SHP77 (cell line): ENCODE measurements at places on chromosomes 6 and 20.
A peak's percentile ranks its signal among the peaks of the same experiment; 100 is the strongest.

DNA sequence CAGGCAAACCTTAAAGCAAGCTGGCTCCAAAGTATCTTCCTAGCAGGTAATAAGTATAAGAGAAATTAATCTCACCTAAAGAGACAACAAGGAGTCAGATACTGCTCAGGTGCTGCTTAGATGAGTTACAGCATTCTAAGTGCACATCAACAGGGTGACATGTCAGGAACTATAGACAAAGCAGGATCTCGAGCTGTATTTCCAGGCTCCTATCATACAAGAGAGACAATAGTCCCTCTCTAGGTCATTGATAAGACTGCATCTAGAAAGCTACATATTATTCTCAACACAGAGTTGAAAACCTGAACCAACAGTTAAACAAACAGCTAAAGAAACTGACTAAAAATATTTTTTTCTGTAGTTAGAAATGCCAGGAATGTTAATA, 3.9 kb downstream of the PTPRK start:
- DNase-seq: no peak

DNA sequence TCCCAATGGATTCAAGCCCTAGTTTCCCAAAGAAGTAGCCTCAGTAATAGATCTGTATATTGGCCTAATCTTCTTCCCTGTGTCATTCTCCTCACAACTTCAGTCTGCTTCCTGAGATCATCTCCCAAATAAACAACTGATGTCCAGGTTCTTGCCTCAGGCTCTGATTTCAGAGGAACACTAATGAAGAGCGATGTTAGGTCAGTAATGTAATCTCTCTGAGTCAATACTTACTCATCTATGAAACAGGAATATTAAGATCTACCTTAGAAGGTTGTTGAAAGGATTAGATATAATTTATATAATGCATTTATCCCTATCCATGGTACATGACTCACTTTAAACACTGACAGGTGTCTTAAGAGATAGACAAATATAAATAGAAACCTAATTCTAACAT, 246.0 kb upstream of the FLRT3 start:
- peak; percentile 35 for DNase-seq

- DNase-seq: no peak
Observed at GRCh38 chr20:17643531-17644188, 38.4 kb downstream of the RRBP1 start.

DNA sequence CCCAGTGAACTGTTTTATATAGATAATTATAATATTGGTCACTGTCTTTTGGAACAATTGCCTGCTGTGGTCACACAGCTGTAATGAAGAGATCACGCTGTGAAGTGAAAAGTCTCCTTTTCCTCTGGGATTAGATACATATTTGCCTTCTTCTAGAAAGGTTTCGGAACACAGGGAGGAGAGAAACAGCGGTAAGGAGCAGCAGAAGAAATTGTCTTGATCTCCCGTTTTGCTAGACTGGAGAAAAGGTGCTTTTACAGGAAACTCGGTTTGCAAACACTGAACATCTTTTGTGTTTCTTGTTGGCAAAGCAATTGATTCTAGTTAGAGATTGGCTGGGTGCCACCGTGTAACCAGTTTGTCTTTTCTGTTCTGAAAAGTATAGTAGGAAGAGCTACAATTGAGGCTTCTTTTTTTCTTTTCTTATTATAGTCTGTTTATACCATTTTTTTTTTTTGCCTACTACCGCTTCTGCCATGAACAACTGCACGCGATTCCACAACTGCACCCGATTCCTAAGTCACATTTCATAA, 404.1 kb upstream of the ID4 start:
- no peak for DNase-seq

GRCh38 chr6:74931558-74931957, 274.3 kb downstream of the COL12A1 start:
- DNase-seq: no peak

DNA sequence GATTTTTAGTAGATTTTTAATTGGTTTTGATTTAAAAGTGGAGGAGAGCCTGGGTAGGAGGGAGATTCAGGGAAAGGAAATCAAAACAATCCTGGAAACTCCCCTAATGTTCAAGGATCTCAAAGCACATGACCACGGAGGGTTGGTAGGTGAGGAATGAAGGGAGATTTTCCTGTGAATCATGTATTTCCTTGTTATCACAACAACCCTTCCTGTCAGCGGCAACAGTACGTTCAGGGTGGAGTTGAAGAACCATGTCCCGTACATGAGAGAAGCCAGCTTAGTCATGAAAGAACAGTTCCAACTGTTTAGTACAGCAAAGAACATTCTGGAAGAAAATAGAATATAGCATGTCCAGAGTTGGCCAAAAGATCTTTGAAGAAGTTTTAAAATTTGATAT, 79.4 kb upstream of the SCAF8 start:
- DNase-seq: no peak

GRCh38 chr20:2179233-2179580, 77.6 kb downstream of the STK35 start:
- no peak for DNase-seq

GRCh38 chr6:43547222-43547621, 28.6 kb downstream of the XPO5 start:
- no peak for DNase-seq
